ENCODE measurements at places on chromosomes 5 and 9. TPM values are rescaled to one million over a fixed set of nuclear protein-coding genes. Genes with fewer than 3 reads are reported as not detected.

Gene SPATA6L
- 0.18 TPM for total RNA-seq

Gene CATSPER3
- not detected for total RNA-seq

Gene PPP2R2B
- 0.18 TPM for total RNA-seq

Gene WDR38
- not detected for total RNA-seq

Gene TAF11L7
- total RNA-seq, result not detected

Gene NR2F1
- 17.2 TPM for total RNA-seq

Gene KIAA1958
- 0.89 TPM for total RNA-seq

Gene GFI1B
- not detected for total RNA-seq

Measured in smooth muscle cell of the umbilical artery (primary cell).